Epithelial cell of esophagus (primary cell): ENCODE measurements at places on chromosomes 11 and 22.
A peak's percentile ranks its signal among the peaks of the same experiment; 100 is the strongest.

GRCh38 chr11:1128311-1129142 lies 29.2 kb upstream of the MUC5AC start:
- DNase-seq: no peak

GRCh38 chr11:62472063-62472884 lies 53.4 kb downstream of the SCGB1A1 start:
- DNase-seq: peak; percentile 28

- no peak for DNase-seq
Measured at GRCh38 chr11:104422324-104422944, 258.5 kb upstream of the PDGFD start.

- peak; percentile 88 for DNase-seq
Measured at GRCh38 chr11:33701302-33702230, 940 bp upstream of the C11orf91 start.

DNA sequence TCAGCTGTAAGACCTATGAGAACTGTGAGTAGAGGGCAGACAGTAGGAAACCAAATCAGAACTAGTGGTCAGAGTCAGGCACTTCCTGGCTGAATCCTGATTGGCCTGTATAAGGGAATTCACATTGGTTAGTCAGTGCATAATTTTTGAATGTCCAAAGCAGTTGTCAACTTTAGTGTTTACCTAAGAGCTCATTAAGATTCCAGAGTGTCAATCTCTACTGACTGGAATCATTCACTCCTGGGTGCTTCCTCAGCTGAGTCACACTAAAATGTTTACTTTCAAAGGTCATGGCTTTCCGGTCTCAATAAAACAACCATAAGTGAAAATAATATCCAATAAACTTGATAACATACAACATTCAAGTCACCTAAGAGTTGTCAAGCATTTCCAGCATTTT lies 306.1 kb downstream of the C11orf87 start:
- DNase-seq: peak; percentile 76
